ENCODE measurements at places on chromosomes 7 and 10. TPM values are rescaled to one million over a fixed set of nuclear protein-coding genes. Genes with fewer than 3 reads are reported as not detected.

DNA sequence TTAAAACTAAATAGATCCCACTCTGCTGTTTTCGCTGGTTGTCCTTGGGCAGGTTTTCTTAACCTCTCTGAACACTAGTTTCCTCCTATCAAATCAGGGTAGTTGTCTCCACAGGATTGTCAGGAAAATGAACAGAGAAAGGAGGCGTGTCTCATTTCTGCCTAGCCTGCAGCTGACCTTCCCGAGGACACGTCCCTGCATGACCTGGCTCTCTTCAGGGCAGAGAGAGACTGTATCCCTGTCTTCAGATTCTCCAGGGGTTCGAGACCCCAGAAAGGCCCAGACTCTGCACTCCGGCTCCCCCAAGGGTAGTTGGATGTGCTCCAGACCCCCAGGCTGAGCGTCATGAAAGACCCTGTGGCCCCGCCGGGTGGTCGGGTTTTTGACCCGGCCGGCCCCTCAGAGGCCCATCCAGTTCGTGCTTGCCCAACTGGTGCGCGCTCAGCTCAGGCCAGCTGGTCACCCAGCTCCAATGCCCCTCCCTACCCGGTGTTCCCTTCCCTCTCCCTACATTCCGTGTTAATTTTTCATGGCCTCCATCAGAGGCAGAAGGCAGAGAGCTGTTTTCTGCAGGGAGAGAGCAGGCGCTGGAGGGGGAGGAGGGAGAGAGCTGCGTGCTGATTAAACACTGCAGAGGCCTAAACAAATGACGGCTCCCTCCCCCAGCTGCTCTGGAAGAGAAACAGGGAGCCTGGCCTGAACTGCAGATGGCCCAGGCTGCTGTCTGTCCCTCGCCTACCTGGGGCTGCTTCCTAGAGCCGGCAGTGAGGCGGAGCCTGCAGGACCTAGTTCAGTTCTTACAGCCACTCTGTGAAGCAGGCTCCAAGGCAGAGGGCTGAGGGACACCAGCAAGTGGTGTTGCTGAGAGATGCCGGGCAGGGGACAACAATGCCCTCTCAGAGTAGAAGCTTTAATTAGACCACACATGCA, 86.2 kb upstream of the PPIF start:
- DNase-seq, result no peak

DNA sequence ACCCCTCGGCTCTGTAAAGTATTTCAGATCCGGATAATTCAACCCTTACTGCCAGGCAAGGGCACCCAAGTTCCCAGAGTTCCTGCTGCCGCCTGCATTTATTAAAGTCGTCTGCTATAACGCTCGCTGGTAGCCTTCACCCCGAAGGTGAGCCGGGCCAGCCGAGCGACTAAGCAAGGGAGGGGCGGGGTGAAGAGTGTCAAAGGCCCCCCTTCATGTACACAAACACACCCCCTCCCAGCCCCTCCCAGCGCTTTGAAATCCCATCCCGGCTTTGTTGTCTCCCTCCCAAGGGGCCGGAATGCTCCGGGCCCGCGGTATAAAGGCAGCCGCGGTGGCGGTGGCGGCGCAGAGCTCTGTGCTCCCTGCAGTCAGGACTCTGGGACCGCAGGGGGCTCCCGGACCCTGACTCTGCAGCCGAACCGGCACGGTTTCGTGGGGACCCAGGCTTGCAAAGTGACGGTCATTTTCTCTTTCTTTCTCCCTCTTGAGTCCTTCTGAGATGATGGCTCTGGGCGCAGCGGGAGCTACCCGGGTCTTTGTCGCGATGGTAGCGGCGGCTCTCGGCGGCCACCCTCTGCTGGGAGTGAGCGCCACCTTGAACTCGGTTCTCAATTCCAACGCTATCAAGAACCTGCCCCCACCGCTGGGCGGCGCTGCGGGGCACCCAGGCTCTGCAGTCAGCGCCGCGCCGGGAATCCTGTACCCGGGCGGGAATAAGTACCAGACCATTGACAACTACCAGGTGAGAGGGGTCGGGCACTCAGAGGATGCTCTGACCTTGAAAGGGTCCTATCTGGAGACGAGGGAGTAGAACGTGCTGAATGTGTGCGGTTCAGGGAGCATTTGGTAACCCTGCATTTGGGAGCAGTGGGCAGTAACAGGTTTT, at the start of gene DKK1:
TSS of gene DKK1 (plus strand) at position 349 of the 889 bp plus-strand sequence. CDS start at position 503, 154 bp downstream.
- DNase-seq, result peak; percentile 41

DNA sequence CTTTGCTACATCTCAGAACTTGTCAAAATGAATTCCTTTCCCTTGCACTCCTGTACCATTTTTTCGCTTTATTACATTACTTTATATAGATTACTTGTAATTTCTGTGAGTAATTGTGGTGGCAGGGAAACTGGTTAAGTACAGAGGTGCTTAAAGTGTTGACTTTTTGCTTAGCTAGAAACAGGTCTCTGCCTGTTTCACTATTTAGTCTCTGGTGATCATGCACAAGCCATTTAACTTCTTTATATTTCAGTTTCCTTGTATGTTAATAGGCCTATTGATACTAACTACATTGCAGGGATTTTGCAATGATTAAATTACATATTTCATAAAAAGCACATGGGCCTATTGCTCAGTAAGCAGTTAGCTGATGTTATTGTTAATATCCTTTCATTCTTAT, 233.8 kb downstream of the PRKG1 start:
- no peak for DNase-seq

DNA sequence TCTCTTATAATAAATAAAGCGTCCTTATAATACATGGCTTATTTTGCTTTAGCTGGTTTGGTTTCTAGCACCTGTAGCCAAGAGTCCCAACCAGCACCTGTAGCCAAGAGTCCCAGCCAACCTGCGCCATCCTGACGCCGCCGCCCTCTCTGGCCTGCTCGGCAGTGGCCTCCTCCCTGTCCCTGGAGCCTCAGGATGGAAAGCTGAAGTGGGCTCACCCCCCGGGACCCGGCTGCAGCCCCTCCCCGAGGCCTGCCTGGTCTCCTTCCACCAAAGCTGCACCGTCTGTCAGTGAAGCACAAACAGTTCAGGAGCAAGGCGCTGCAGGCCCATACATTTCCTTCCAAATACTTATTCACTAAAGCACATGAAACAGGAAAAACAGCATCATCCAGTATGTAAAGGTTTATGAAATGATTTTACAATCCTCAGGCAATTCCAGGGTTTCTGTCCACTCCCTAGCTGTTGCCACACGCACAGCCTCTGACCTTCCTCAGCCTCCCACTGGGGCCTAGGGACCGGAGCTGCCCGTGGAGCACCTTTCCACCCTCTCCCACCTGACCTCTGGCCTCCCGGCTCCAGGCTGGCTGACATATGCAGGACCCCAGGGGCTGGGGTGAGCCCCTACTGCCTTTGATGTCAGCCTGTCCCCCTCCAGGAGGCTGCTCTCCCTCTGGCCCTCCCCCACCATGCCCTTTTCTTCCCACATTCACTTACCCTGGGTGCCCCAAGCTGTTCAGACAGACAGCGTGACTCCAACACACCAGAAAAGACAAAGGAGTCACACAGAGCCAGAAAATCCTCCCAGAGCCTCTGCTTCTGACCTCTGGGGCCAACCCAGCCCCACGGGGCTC, 149.6 kb upstream of the PPP2R2D start:
- DNase-seq, result peak; percentile 43

Gene FAM25A
- total RNA-seq, result not detected

Gene OR2A7
- total RNA-seq, result 0.41 TPM

Gene SPAM1
- not detected for total RNA-seq

GRCh38 chr10:49509771-49510303, 29.1 kb downstream of the ERCC6 start:
- DNase-seq, result no peak

DNA sequence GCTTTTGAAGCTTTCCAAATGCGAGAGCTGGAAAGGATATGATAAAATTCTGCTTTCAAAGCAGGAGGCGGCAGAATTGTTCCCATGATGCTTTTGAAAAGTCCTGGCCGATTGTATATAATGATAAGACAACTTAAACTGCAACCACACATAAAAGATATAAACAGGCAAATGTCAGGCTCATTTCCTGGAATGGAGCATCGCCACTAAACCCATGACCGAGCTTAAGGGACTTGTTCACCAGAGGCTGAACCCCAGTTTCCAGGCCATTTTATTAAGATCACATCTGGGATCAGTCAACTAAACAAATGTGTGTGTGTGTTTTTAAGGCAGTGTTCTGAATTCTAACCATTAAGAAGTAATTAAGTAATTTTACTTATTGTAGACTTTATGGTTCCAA, 131.6 kb downstream of the ITGA8 start:
- DNase-seq, result no peak

- DNase-seq, result no peak
These were observed 892.9 kb downstream of the LRMDA start for GRCh38 chr10:76324283-76324682.

DNA sequence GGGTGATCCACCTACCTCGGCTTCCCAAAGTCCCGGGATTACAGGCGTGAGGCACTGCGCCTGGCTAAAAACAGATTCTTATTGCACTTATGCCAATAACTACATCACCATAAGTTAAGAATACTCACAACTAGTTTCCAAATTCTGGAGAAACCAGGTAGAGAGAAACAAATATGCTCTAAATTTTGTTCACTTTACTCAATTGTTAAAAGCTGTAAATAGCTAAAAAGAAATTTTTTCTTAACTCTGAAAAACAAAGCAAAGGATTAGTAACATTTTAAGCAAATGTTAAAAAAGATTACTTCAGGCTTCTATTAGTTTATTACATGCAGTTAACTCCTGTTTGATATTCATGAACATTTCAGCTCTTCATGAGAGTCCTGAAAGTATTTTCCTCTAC, 28.3 kb upstream of the ZMIZ2 start:
- DNase-seq, result no peak

Gene GATA3
- 0.39 TPM for total RNA-seq

DNA sequence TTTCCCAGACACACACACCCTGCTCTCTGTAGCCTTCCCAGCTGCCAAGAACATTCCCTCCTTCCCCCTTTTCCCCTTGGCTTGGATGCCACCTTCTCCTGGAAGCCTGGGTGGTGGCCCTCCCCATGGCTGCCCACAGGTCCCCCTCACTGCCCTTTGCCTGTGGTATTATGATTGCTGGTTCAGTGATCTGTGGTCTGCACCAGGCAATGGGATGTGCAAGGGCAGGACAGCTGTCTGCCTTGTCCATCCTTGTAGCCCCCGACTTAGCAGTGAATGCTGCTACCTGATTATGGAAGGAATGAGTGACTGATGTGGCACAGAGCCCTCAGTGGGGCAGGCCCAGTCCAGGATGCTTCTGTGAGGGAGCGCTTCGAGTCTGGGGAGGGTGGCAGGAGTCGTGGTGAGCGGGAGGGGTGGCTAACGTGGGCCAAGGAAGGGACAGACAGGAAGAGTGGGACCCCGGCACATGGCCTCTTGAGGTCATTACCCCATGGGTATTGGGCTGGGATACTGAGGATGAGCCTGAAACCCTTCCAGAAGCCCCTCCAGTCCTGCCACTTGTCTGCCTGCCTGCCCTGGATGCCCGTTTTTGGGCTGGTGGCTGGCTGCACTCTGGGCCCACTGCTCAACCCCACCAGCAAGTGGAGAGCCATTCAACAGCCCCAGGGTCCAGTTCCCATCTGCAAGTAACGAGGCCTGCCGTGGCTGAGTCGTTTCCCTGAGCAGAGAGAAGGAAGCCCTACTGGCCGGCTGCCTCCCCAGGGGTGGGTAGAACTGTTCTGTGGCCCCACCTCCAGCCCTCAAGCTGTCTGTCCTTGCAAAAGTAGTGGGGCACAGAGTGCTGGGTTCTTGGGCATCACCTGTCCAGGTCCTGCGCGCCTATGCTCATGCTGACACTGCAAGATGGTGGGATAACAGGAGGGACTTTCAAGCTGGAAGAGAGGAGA, 8.8 kb downstream of the CHST3 start:
- no peak for DNase-seq

DNA sequence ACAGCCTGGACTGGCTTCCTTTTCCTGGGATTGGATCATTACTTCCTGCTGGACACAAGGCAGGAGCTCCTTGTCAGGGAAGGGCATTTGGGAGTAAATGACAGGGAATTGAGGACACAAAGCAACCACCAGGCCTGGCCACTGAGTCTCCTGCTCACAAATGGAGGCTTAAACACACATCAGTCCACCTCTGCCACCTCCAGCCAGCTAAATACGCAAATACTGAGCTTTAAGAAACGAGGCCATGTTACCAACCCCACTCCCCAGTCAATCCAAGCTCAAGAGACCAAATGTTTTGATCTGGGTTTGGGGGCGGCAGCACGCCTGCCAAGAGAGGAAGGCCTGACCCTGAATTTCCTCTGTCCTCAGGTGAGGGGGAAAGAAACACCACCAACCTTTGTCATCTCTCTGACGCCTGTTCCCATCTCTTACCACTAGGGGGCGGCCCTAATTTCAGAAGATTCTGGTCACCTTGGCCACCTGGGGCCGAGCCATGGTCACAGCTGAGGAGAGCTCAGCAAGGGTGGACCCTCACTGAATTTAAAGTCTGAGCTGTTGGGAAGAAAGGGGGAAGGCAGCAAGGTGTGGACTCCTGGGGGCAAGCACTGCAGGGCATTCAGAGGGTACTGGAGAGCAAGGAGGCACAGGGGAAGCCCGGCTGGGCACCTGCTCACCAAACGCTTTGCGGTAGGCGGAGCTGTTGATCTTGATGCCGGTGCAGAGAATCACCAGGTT, 16.5 kb downstream of the AIFM2 start:
- peak; percentile 51 for DNase-seq

DNA sequence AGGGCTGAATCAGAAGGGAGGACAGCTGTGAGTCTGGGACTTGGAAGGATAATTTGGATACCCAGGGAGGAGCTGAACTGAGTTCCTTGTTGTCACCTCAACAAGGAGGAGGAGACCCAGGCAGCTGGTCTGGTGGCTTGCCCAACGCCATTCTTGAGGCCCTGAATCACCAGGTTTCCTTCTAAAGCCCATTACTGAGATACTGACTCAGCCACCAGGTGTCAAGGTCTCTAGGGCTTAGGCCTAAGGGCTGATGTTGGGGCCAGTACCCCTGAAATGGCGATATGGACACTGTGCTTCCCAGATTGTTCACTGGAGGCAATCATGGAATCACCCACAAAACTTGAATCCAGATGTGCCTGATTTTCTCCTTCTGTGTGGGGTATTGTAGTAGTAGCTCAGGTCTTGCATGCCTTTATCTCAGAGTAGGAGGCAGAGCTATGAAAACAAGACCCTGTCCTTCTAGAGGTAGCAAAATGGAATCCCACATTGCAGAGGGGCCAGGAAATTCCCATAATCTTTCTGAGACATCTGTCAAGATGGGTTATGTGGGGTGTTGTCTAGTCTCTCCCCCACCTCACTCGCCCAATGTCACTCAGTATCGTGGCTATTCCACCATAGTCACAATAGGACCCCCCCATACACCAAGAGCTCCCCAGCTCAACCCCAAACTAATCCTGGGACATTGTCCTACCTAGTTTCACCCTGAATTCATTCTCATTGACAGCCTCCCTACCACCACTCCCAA, 1.8 kb upstream of the ATG9B start:
- DNase-seq, result no peak

Data from neural crest cell (in vitro differentiated cells).